ENCODE measurements at places on chromosomes 11 and 22.
A peak's percentile ranks its signal among the peaks of the same experiment; 100 is the strongest.

- DNase-seq = no peak
Observed at GRCh38 chr11:103545551-103545950, 436.3 kb downstream of the DYNC2H1 start.

- DNase-seq = no peak
Observed at GRCh38 chr11:21614961-21615360, 577.9 kb upstream of the ANO5 start.

DNA sequence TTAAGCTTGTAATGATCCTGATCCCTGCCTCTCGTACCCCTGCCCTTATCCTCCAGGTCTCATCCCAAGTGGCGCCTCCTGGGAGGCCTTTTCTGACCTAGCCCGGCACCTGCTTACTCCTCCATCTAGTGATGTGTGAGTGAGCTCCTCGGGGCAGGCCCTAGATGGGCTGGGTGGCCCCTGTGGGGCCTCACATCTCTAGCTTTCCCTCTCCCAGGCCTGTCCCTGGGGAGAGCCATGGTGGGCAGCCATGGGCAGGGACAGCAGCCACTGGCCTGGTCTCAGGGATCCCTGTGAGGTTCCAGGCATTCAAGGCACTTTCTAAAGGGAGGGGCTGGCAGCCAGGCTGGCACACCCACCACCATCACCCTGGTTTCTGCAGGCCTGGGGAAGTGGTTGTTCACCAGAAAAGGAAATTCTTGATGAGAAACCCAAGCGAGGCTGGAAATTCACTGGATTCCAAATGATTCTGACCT lies 27.9 kb downstream of the GNAZ start:
- DNase-seq = no peak

DNA sequence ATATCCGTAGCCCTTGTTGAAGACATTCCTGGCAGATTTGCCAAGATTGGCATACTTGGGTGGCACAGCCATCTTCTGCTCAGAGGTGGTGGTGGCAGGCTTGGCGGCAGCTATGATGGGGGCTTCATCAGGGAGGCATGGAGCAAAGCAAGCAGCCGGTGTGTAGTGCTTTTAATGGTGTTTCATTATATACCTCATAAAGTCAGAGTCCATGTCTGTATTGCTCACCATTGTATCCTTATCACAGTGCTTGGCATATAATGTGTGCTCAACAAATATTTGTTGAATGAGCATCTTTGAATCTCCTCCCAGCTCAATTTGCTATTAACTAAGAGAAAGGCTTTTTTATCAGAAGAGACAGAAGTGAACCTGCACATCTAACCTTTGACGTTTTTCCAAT lies 7.8 kb upstream of the DNHD1 start:
- DNase-seq = no peak

- peak; percentile 76 for DNase-seq
Observed at GRCh38 chr11:34798985-34799384, 117.2 kb downstream of the APIP start.

DNA sequence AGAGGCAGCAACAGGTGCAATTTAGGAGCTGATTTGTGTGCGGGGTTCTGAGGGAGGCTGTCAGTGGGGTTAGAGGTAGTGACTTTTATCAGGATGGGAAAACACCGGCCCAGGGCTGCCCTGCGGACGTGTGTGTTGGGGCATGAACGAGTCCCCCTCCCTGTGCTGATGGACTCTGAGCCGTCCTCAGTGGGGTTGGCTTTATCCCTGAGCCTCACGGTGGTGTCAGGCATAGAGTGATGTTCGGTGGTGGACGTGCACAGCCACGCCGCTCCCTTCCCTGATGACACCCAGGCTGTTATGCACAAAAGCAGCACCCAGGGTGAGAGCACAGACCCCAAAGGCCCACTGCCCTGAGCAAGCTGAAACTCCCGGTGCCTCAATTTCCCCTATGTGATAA lies 809.1 kb downstream of the BRD1 start:
- DNase-seq = no peak

DNA sequence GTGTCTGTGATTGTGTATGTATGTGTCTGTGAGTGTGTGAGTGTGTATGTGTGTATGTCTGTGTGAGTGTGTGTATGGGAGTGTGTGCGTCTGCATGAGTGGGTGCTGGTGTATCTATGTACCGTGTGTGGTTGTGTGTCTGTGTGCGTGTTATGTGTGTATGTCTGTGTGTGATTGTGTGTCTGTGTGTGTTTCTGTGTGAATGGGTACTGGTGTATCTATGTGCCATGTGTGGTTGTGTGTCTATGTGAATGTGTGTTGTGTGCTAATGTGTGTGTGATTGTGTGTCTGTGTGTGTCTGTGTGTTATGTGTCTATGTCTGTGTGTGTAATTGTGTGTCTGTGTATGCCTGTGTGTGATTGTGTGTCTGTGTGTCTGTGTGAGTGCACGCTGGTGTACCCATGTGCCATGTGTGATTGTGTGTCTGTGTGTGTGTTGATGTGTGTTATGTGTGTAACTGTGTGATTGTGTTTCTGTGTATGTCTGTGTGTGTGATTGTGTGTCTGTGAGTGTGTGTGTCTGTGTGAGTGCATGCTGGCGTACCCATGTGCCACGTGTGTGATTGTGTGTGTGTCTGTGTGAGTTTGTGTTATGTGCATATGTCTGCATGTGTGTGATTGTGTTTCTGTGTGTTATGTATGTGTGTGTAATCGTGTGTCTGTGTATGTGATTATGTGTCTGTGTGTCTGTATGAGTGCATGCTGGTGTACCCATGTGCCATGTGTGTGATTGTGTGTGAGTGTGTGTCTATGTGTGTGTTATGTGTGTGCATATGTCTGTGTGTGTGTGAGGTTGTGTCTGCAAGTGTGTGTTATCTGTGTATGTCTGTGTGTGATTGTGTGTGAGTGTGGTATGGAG lies 6.8 kb upstream of the CACNA1I start:
- DNase-seq = no peak

GRCh38 chr11:24734742-24735237 lies 237.9 kb downstream of the LUZP2 start:
- no peak for DNase-seq

GRCh38 chr11:33065445-33066178 lies 26.2 kb downstream of the TCP11L1 start:
- peak; percentile 63 for DNase-seq

DNA sequence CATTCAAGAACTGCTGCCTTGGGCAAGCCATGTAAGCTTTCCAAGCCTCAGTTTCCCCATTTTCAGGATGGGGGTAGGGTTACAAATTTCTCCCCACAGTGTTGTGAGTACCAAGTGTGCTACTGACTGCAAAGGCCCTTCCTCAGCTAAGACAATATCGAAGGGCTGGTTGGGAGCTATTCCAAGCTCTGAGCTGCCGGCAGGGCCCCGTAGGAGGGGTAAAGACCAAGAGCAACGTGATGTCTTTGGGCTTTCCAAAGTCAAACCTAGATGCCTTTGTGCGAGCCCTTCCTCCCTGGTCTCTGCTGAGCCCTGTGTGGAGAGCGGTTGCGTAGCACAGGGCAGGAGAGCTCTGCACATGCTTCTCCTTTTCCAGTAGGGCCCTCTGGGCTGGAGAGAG lies 29.3 kb downstream of the PKNOX2 start:
- no peak for DNase-seq

GRCh38 chr11:2363577-2364370 lies 13.3 kb upstream of the CD81 start:
- DNase-seq = no peak

- DNase-seq = no peak
Observed at GRCh38 chr11:118620529-118621070, 13.2 kb downstream of the PHLDB1 start.

DNA sequence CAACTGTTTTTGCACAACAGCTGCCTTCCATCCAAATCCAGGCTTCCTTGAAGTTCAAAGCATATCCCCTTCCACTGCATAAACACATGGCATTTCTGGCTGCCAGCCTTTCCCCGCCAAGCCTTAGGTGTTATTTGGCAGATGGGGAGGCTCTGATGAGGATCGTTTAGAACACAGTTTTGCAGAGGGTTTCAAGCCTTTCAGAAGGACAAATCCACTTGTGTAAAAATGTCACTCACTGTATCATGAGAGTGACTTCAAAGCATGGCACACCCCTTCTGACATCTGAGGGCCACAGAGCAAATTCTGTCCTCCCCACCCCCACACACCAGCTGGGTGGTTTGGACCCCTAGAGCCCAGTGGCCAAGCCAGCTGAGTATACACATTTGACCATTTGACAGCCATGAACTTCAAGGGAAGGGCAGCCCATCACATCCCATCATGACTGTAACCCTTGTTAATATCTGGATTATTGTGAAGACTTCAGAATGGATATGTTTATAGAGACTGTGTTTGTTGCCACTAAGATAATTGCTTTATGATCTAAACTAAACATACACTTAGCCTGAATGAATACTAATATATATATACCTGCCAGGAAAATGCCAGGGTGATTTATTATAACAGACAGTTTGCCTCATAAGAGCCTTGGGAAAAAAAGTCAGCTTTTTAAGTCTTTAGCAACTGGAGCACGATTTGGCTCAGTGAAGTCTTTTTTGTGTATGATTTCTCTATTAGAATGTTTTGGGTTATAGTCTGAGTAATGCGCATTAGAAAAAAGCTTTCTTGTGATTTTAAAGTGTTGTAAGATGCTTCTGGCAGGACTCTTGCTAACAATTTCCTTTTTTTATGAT lies 31.9 kb downstream of the FBLN1 start:
- DNase-seq = peak; percentile 22

GRCh38 chr11:106974831-106975230 lies 43.4 kb downstream of the GUCY1A2 start:
- DNase-seq = no peak

GRCh38 chr11:131546218-131546895 lies 175.9 kb downstream of the NTM start:
- no peak for DNase-seq

GRCh38 chr11:125429807-125430678 lies 66.0 kb downstream of the FEZ1 start:
- no peak for DNase-seq

GRCh38 chr22:21807544-21808529 lies 59.6 kb downstream of the MAPK1 start:
- no peak for DNase-seq

DNA sequence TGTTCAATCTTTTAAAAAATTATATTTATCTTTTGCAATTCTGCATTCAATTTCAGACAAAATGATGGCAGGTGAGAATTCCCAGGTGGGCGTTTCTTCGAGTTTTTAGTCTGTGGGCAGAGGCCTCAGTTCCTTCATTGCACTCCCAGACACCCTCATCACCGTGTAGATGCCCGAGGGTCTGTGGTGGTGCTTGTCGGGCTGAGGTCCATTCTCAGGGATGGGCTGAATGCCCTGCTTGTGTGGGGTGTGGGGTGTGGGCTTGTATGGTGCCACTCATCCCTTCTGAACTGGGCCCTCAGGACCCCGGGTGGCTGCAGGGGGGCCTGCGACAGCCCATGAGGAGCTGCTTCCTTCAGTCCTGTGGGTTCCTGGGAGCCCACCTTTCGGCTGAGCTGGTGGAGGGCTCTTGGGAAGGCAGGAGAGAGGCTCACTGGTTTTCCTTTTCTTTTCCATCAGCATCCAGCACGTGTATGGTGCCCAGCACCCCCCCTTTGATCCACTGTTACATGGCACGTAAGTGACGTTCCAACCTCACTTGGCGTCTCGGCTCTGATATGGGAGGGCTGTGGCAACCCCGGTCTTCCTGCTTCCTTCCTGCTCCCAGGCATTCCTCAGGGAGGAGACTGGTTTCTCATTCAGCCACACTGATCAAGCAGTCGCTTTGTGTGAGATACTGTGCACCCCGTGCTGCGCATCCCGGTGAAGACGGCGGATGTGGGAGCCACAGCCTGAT lies 29.8 kb downstream of the TBC1D22A start:
- no peak for DNase-seq

DNA sequence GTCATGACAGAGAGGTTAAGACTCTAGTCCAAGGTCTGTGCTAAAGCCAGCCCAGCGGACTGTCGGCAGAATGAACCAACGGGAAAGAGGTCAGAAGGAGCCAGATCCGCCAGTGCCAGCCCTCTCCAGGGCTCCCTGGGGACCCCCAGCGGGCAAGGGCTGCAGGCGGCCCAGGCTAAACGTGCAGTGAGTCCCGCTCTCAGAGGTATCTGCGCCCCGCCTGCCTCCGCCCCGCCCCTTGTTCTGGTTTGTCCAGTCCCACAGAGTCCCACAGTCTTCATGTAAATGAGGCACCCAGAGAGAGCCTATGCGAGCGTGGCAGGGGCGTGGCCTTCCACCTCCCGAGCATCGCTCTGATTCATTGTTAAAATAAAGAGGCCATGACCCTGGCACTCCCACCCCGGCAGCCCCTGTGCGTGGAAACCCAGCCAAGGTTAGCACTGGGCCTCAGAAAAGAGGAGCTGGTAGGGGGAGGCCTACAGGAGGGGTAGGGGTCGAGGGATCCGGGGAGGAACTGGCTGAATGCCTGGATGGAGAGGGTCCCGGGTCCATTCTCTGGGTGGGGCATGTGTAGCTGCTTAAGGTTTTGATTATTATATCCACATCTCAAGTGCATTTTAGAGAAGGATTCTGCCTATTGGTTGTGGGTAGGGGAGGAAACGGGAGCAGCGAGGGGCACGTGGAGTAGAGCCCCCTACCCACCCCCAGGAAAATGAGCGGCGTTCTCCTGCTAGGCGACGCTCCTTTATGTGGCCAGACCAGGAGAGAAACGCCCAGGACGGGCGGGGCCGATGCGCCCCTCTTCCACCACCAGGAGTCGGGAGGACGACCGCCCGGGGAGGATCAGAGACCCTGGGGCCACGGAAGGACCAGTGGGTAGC lies at the start of gene TRIOBP:
Gene TRIOBP (plus strand): TSS at position 392 of the 881 bp plus-strand sequence. CDS start 4,318 bp downstream, outside the sequence.
- peak; percentile 88 for DNase-seq

GRCh38 chr22:35995772-35996171 lies 32.9 kb downstream of the RBFOX2 start:
- no peak for DNase-seq

GRCh38 chr22:31919730-31920129 lies 24.6 kb upstream of the YWHAH start:
- no peak for DNase-seq

- no peak for DNase-seq
Observed at GRCh38 chr11:75293903-75294302, 53.3 kb downstream of the TPBGL start.

- DNase-seq = no peak
Observed at GRCh38 chr11:120025606-120026335, 112.1 kb downstream of the TRIM29 start.

GRCh38 chr11:68950270-68950669 lies 30.5 kb downstream of the MRGPRD start:
- no peak for DNase-seq

GRCh38 chr11:47955061-47955755 lies 25.2 kb upstream of the PTPRJ start:
- DNase-seq = no peak

DNA sequence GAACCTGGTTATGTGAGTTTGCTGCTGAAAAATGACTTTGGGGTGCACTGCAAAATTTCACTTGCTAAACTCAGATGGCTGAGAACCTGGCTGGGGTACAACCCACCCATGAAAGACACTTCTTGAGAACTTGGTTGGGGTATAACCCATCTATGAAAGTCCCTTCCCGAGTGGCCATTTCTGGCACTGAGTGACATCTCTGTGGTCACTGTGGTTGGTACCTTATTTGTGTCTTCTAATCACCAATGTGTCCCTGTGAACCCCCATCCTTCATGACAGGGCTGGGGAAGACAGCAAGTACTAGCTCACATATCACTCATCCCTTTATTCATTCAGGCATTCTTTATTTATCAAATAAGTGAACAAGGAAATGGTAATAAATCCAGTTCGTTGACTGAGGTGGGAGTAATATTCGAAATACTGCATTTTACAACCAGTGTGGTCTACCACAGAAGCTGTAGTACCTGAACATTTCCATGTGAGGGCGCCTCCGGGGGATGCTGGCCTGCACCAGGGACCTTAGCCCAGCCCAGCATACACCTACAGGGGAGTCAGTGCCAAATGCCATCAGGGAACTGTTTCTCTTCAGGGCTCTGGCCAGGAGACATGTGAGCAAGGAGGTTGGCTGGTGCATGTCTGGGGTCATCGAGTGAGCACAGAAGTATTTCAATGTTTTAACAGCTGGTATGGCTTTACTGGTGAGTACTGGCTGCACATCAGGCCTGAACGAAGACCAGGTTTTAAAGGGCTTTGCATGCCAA lies 122.1 kb downstream of the CSNK2A3 start:
- DNase-seq = no peak

All from NCI-H2081 (cell line).